ENCODE measurements at places on chromosomes 3 and 15.

GRCh38 chr15:98682992-98683701, 34.8 kb downstream of the IGF1R start:
- DNase-seq: no peak

- no peak for DNase-seq
Measured at GRCh38 chr3:178406206-178406605, 130.0 kb upstream of the KCNMB2 start.

- no peak for DNase-seq
Measured at GRCh38 chr15:93479715-93480114, 390.7 kb upstream of the RGMA start.

DNA sequence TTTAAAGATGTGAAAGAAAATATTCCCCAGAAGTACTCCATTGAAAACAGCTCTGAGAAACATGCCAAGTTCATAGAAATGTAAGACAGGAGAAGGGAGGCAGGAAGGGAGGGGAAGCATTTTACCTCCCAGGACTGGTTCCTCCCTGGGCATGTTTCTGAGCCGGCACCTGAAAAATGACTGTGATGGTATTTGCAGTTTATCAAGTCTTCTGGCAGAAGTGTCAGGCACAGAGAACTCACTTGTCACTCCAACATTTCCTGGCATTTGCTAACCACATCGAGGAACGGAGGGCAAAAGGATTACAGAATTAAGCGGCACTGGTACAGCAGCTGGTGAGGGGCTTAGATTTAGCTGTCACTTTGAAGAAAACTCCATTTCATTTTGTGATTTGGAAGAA, 1054.0 kb downstream of the TUSC7 start:
- DNase-seq: no peak

GRCh38 chr15:86433983-86434382, 354.3 kb downstream of the AGBL1 start:
- DNase-seq: no peak

GRCh38 chr15:85760049-85760448, 34.7 kb downstream of the KLHL25 start:
- no peak for DNase-seq

GRCh38 chr15:64180235-64180824, 17.5 kb upstream of the PPIB start:
- DNase-seq: no peak

DNA sequence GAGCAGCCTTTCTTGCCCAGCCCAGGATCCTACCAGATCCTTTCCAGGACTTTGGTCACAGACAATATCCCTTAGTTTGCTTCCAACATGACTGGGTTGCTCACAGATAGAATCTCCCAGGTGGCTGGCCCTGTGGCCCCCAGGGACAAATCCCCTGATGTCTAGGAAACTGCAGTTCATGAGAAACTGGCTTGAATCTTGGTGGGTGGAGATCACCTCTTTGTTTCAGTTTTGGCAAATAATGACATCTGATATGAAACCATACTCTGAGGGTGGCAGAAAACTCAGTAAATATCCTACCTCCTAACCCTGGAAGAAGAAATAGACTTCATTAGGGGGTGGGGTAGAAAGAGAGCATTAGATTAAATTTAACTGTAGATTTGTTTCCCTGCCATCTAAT, 44.1 kb upstream of the PFN2 start:
- no peak for DNase-seq

GRCh38 chr3:72099326-72100079, 314.6 kb upstream of the PROK2 start:
- DNase-seq: no peak

DNA sequence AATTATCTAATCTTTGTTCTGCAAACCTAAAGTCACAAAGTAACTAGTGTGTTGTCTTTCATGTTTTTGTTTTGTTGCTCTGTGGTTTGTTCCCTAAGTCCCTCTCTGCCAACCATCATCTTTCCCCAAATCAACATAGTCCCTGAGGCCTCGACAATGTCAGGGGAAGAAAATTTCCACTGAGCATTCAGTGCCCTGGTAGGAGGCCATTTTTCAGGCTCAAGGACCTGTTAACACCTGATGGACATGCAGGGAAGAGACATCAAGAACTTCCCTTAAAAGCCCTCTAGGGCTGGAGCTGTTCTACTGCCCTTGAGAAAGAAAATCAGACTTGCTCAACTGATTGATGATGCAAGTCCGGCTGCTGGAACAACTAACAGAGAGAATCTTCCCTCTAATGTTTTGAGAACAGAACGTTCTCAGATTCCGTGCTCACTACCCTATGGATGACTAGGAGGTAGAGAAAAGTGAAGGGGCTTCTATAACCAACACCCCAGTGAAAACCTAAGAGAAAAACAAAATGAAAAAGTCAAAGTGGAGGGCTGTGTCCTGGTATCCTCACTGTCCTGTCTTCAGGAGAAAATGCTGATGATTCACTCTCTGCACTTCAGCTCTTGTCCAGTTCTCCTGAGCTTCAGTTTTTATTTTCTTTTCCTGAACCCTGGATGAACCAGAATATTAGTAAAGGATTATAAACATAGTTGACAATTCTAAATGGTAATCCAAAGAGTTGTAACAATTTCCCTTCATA, 373.1 kb downstream of the FOXP1 start:
- no peak for DNase-seq

- no peak for DNase-seq
Measured at GRCh38 chr15:78810003-78810361, 1.3 kb downstream of the ADAMTS7 start.

DNA sequence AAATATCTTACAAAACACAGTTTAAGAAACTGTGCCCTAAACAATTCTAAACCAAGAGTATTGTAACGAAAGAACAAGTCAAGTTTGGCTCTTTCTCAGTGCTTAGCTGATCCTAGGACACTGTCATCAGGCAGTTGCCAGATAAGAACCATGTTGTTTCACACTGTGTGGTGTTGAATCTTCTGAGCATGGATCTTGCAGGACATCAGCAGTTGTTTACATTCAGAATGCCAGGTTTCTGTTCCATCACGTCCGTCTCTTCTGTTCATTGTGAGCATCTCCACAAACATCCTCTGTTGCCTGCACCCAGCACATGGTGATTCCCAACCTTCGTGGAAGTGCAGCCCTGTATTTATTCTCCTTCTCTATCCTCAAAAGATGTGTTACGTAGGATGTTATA, 67.9 kb downstream of the DCUN1D1 start:
- DNase-seq: no peak

DNA sequence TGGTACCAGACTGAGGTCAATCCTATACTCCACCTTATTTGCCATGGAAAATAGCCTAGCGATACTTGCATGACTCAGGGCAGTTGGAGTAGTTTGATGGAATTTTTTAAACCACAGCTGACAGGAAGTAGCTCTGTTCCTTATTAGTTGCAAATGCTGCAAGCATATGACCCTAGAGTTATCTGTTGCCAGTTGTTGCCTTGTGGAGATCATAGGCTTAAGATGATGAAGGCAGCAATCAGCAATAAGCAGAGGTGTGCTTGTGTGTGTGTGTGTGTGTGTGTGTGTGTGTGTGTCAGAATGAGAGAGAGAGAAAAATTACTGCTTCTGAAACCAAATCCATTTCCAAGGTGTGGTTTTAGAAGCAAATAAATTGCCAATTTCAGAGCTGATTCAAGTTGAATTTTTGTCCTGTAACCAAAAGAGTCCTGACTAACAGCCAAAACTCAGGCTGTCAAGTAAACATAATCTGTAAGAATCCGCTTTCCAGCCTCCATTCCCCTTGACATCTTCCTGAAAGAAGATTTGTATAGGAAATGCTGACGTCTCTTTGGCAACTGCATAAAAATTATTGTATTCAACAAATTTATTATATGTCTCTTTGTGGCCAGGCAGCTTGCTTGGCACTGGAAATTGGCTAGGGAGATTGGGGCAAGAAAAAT, 141.2 kb downstream of the SERPINI1 start:
- no peak for DNase-seq

DNA sequence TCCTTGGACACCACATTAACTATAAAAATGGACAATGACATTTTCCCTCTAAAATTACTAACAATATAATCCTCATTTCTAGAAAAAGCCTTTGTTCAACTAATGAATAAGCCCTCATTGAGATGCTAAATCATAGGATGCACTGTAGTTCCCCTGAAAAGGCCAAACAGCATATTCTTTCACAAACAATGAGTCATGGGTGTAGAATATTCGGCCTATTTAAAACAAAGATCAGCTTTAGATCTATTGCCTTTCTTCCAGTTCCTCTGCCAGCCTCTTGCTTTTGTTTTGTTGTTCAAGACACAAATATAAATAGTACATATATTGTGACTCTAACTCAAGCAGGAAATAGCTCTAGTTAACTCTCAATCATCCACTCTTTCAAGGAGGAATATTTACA, 82.5 kb downstream of the ADAM10 start:
- no peak for DNase-seq

- DNase-seq: no peak
Measured at GRCh38 chr3:54572197-54572895, 355.5 kb downstream of the LRTM1 start.

GRCh38 chr15:81362790-81363189, 11.2 kb downstream of the TMC3 start:
- no peak for DNase-seq

DNA sequence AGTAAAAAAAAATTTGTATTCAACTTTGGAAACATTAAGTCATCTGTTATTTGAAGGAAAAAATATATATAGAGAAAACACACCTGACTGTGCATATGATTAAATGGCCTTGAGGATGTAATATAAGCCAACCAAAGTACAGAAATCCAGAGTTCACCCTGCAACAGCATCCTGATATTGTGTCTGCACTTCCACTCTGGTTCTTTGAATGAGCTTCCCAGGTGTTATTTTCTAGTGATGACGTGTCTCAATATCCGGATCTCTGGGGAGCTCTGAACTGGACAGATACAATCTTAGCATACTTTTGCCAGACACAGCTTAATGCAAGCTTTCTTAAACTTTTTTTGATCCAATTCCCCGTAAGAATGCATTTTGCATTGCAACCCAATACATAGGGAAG, 19.5 kb upstream of the PIK3CB start:
- no peak for DNase-seq

DNA sequence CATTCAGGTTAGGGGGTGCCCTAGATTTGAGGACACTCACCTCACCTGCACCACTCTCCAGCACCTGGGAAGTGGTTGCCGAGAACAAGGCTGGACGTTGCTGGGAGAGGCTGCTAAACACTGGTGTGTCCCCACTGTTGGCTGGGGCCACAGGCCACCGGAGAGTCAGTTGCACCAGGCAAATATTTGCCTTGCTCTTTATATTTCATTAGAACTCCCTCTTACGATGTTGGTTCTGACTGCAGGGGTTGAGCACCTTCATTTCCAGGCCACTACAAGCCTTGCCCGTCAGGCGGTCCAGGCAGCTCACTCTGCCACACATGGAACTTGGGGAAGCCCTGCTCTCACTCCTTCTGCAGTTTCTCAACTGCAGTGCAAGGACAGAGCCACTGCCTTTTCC, 30.7 kb downstream of the HCN4 start:
- no peak for DNase-seq

- no peak for DNase-seq
Measured at GRCh38 chr3:51353131-51353530, 32.0 kb upstream of the MANF start.

DNA sequence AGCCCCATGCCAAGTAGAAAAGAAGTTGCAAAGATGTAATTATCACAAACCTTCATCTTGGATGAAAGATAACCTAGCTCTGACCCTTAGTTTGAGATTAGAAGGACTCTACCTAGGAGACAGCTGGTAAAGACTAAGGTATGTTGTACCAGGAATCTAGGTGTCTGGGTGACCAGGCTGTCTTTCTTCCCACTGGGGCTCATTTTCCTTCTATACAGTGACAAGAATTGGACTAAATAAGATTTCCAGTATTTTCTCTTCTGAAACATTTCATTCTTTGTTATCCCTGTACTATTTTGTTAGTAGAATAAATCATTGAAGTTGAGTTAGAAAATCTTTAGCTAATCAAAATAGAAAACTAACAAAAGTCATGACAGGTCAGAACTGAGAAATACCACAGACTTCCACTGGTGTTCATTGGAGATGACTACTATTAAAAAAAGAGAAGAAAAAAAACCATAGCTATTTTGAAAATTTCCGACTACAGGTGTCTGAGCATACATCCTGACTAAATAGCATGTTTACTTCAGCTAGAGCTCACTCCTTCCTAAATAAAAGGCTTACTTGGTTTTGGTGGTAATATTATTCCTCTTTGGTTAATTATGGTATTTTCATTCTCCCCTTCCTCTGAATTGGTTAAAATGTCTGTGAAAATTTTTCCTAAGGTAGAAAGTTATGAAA, 10.1 kb downstream of the TGFBR2 start:
- DNase-seq: no peak

DNA sequence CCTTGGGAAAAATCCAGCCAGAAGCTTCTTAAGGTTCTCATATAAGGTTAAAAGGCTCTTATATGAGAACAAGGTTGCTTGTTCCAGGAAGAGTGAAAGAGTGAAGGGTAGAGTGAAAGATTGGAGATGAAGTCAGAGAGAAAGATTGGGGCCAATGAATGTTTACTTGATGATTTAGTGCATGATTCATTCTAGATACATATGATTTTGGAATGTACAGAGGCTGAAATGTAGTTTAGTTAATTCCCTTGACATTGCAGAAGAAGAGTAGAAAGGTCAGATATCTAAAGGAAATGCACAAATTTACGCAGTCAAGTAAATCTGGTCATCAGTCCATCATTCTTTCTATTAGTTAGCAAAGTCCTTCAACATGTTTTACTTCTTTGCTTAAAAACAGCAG, 619.8 kb upstream of the ZNF717 start:
- DNase-seq: no peak

DNA sequence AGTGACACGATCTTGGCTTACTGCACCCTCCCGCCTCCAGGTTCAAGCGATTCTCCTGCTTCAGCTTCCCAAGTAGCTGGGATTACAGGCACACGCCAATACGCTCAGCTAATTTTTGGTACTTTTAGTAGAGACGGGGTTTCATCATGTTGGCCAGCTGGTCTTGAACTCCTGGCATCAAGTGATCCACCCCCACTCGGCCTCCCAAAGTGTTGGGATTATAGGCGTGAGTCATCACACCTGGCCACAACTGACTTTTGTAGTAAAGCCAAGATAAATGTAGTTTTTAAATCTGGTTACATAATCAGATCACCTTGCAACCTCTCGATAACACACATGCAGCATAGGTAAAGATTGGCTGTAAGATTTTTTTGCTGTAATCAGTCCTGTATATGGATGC, 657.5 kb upstream of the DPPA4 start:
- no peak for DNase-seq

GRCh38 chr15:60324706-60325438, 72.9 kb downstream of the ANXA2 start:
- DNase-seq: no peak

- DNase-seq: no peak
Measured at GRCh38 chr15:101161656-101162055, 90.2 kb downstream of the CHSY1 start.

- DNase-seq: no peak
Measured at GRCh38 chr3:160698599-160699195, 21.7 kb downstream of the ARL14 start.

DNA sequence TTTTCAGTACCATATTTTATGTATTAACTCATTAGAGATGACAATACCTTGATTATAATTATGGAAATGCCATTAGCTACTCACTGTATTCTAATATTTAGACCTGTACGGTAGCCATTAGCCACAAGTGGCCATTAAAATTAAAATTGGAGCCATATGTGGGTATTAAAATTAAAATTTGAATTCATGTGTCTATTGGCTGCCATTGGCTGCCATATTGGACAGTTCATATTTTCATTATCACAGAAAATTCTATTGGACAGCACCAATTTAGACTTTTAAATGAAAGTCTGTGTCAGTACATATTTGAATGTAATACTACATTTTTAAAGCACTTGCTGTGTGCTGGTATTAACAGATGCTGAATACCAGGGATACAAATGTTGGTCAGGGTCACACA, 3.0 kb downstream of the ATP11B start:
- DNase-seq: no peak
